ENCODE measurements at places on chromosomes 6 and 20.

DNA sequence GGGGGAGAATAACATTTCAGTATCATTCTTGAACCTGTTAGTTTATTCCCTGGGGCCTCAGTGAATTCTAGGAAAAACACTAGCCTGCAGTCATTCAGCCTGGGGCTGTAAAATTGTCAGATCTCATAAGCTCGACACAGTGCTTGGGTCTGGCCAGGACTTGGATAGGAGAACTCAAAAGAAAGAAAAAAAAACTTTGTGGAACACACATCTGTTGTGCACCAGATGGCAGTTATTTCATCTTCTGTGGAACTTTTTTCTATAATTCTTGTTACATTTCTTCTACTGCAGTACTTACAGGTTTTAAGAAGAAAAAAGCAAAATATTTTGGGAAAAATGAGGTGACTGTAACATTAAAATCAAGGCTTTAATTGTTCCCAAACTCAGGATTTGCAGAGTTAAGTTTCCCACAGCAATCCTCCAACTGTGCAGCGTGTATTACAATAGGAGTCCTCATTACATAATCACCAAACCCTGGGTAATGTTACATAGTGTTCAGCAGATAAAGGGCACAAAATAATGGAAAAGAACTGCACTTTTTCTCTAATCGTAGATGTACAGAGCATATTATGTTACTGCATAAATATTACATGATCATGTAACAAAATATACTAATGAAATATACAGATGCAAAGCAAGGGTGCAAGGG, 531.1 kb upstream of the CITED2 start:
- DNase-seq, result no peak

DNA sequence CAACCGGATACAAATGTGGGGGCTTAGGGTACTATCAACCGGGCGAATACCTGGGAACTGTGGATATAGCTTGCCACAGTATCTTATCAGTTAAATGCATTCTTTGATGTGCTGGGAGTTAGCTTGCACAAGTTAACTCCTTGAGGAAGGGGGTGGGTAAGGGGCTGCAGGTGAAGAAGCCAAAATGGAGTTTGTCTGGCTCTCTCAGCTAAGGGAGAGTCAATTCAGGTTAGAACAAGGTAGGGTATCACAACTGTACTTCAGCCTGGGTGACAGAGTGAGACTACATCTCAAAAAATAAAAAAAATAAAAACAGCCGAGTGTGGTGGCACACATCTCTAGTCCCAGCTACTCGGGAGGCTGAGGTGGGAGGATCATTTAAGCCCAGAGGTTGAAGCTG, 8.5 kb upstream of the BTN1A1 start:
- no peak for DNase-seq

GRCh38 chr20:4787069-4787468, 65.4 kb downstream of the PRND start:
- no peak for DNase-seq

DNA sequence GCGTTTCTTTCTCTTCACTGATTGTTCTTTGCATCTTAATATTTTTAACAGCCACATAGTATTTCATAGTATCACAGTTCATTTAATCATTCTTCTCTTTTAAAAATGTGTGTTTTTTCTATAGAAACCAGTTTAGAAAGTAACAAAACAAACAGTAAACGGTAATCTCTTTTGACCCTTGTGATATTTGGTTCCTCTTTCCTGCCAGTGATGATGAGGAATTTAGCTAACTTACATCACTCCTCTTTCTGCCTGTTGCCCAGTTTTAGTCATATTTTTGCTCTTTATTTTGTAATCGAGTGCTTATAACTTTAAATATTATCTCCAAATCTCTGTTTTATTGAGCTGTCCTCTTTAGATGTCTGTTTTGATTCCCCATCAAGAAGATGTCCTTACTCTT, 38.1 kb upstream of the ZBTB24 start:
- DNase-seq, result no peak

DNA sequence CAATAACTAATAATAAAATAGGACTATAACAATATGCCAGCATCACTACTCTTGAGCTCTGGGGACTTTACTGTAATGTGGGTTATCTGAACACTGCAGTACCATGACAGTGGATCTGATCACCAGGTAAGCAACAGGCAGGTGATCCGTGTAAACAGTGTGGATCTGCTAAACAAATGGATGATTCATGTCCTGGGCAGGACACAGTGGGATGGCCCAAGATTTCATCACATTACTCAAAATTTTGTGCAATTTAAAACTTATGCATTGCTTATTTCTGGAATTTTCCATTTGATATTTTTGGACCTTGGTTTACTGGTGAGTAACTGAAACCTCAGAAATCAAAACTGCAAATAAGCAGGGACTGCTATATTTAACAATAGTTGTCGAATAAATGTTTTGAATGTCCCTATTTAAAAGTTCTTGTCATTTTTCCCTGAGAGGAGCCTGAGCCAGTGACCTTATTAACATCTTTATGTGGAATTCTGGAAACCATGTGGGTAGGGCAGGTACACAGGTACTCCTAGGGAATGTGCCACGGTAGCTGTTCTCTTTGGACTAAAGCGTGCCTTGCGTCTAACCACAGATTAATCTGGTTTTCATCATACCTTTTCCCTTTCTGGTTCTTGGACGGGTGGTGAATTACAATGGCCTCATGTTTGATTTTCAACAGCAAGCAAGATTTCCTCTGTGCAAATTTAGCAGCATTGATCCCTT, 214.5 kb upstream of the SASH1 start:
- DNase-seq, result no peak

DNA sequence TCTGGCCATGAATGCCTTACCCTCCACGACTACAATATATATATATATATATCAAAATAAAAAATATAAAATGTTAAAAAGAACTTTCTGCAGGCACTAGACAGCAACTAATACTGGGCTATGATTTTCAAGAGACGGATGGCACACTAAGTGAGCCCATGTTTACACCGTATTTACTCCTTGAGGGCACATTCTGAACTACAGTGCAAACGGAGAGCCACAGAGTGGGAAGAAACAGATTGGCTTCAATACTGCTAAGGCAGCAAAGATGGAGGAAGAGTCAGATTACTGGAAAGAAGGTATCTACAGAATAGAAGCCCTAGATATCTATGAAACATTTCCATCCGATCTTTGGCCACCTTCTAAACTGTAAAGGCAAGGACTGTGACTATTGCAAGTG, 330.3 kb downstream of the HTR1B start:
- no peak for DNase-seq

- DNase-seq, result no peak
Measured at GRCh38 chr20:63180569-63181185, 35.3 kb downstream of the YTHDF1 start.

GRCh38 chr6:139124887-139125672, 9.8 kb upstream of the HECA start:
- no peak for DNase-seq

GRCh38 chr6:6221787-6222535, 98.5 kb downstream of the F13A1 start:
- no peak for DNase-seq

DNA sequence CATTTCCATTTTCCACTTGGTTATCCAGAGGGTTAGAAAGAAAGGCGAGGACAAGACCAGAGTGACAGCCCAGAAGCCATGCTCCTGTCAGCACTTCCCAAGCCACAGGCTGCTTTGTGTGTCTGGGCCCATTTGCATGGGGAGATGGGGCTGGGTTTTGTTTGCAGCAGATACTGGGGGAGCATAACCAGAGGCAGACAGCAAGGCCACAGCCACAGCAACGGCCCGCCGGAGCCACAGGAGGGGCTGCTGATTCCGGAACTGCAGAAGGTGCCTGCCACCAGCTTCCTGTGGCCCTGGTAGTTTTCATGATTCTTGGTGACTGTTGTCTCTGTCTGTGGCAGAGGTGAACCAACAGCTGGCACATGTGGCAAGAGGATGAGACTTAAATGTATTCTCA, 106.6 kb downstream of the DLL1 start:
- no peak for DNase-seq

GRCh38 chr6:45502456-45502855, 124.7 kb upstream of the SUPT3H start:
- DNase-seq, result no peak

- DNase-seq, result no peak
Measured at GRCh38 chr20:37414224-37415035, 68.5 kb downstream of the SRC start.

DNA sequence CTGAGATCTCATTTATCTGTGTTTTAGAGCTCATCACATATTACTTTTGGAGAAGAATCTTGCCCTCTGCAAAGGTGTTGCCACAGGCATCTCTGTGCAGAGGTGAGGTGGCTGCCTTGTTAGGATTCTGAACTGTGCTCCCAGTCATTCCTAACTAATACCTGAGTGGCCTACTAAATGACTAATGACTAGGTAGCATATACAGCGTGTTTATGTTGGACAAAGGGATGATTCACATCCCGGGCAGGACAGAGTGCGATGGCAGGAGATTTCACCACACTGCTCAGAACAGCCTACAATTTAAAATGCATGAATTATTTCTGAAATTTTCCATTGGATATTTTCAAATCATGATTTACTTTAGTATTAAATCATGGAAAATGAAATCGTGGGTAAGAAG, 23.1 kb upstream of the CGA start:
- DNase-seq, result no peak

GRCh38 chr6:41900861-41901260, 5.7 kb upstream of the USP49 start:
- no peak for DNase-seq

GRCh38 chr6:170021579-170021978, 269.3 kb downstream of the DLL1 start:
- no peak for DNase-seq

- no peak for DNase-seq
Measured at GRCh38 chr6:137358273-137358672, 135.9 kb downstream of the OLIG3 start.

DNA sequence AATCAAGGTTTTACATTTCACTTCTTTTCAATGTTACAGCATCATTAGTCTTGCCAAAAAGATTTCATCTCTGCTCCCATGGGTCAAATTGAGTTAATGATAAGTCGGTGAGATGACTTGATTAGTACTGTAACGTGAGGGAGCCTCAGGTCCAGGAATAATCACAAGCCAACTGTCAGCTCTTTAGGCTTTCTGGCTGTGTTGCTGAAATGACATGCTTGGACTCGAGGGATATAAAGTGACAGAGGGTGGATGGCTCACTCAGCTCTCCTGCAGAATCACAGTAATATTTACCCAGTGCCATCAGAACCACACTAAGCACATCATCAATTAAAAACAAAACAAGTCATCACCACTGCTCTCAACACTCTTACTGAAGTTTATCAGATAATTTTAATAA, 196.2 kb upstream of the THEMIS start:
- DNase-seq, result no peak

GRCh38 chr6:31352683-31353383, 4.1 kb downstream of the HLA-B start:
- DNase-seq, result no peak

DNA sequence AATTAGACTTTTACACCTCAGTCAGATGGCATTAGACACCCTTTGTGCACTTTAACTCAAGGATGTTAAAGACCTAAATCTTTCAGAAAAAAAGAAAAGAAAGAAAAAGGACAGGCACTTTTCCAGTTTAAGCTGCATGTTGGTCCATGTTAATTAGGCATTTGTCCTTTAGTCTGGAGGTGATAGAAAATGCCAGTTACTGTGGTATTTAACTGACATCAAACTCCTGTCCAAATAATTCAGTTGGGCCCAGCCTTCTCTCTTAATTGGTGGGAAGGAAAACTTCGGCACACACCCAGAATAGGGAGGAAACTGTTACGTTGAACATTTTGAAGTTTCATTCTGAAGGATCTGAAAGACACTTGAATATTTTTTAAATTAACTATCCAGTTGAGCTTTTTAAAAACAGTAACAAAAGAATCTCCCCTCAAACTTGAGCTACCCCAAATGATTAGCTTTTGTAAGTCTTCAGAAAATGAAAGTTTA, 30.3 kb downstream of the RREB1 start:
- DNase-seq, result no peak

- DNase-seq, result no peak
Measured at GRCh38 chr20:8228315-8228714, 96.2 kb downstream of the PLCB1 start.

- no peak for DNase-seq
Measured at GRCh38 chr20:3171391-3172125, 1.8 kb downstream of the LZTS3 start.

GRCh38 chr6:63245420-63245819, 34.2 kb downstream of the FKBP1C start:
- DNase-seq, result no peak

DNA sequence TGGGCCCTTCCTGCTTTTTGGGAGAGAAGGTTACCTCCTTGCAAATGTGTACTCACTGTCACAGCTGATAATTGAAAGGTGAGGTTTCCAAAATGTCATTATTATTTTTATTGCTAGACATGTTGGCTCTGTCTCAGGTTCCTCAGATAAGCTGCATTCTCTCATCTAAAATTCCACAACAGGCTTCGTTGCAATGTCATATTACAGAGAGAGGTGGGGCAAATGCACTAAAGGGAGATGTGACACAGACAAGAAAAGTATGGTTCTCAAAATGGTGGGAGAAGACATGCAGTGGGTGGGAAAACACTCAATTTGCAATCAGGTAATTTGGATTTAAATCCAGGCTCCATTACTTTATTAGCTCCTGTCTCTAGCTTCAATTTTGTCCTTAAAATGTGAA, 256.4 kb upstream of the POU3F2 start:
- DNase-seq, result no peak

GRCh38 chr6:27098956-27099355, 148.5 kb upstream of the PRSS16 start:
- no peak for DNase-seq

DNA sequence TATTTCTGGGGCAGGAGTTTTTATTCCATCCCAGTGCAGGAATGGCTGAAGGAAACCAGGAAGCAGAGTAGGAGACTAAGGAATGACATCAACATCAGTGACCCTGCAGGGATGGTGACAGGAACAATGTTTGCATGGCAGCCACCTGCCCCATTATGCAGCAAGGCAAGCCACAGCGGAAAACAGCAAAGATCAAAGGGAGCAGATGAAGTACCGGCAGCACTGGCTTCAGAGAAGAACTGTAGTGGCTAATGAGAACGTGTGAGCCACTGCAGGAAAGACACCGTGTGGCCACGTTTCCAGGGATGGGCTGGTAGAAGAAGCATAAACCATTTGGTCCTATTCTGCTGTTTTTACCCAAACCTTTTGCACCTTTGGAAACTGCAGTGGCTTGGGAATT, 52.9 kb upstream of the TAB2 start:
- no peak for DNase-seq

DNA sequence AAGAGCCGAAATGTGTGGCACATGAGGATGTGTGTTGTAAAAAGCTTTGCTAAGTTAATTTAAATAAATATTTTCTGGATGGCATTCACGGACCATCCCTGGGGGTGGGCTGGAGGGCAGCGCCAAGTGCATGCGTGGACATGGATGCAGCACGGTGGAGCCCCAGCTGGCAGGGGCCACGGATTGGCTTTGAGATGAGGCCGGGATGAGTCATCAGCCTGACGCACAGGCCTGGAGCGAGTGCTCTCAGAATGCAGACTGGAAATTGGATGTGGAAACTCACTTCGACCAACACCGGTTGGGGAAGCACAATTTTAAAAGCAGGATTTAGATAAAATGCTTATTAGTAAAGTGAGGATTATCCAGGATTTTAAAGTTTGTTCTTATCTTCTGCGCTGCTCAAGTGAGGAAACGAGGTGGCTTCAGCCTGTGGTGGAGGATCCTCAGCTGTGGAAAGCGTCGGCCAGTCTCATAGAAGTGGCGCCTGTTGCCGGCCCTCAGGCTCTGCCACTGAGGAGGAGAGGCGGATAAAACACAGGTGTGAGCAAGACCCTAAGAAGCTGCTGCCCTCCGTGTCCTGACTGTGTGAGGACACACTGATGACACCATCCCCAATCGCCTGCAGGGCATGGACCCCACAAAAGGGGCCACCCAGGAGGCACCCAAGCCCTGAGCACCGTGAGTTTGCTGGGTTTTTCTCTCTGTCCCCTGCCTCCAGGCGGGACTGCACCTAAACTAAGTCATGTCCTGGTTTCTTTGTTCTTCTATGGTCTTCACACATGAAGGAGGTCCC, 279.7 kb downstream of the CDH4 start:
- no peak for DNase-seq
